M059J (cell line): ENCODE measurements at places on chromosomes 4 and X.

DNA sequence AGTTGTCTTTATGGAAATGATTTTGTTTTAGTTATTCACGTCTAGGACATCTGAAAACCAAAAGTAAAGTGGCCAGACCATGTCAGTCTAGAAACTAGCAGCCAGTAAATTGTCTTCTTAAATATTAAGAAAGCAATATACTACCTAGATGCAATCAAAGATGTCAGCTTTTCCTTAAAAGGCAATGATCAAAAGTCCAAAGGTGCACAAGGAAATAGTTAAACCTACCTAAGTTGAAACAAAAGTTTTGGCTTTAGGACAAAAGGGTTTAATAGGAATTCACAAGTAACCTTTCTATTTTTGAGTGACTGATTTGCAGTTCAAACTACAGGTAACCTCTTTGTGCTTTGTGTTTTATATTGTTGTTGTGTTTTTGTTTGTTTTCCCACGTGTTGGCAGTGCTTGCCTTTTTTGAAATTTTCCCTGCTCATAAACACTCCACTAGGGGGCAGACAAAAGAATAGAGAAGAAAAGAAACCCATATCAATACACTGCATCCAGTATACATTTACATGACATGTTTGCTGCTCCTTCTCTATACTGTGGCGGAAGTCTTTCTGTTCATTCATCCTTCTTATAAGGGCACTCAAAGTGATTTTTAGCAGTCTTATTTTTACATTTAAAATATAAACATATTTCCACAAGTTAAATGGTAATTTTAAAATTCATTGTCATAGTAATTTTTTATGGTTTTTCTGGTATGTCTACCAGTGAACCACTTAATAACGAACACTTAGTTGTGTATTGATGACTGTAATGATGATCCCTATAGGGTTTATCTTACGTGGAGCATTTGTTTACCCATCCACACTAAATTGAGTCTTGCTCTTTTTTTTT lies 62.7 kb downstream of the GAB1 start:
- peak; percentile 38 for DNase-seq

GRCh38 chr4:69689599-69689998 lies 36.6 kb upstream of the UGT2A1 start:
- DNase-seq: peak; percentile 28

DNA sequence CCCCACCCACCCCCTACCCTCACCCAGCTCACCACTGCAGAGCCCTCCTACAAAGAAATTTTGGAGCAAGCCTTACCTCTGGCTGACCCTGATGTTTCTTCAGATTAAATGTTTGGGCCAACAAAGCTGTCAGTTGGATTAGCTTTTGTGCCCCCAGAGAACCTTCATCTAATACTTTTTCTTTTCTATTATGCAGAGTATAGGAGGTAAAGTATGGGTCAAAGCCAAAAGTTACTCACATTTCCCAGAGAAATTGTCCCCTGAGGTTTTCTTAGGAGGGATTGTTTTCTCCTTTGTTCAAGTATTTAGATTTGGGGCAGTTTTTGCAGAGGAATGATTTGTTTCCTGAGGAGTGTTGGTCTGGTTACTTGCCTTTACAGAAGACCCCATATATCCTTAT lies 69.5 kb downstream of the AASDH start:
- DNase-seq: no peak

GRCh38 chr4:165440415-165441158 lies 61.8 kb downstream of the CPE start:
- DNase-seq: peak; percentile 96

- no peak for DNase-seq
Measured at GRCh38 chrX:138718941-138719340, 7.4 kb upstream of the FGF13 start.
